ENCODE measurements at places on chromosomes 5 and 9.

DNA sequence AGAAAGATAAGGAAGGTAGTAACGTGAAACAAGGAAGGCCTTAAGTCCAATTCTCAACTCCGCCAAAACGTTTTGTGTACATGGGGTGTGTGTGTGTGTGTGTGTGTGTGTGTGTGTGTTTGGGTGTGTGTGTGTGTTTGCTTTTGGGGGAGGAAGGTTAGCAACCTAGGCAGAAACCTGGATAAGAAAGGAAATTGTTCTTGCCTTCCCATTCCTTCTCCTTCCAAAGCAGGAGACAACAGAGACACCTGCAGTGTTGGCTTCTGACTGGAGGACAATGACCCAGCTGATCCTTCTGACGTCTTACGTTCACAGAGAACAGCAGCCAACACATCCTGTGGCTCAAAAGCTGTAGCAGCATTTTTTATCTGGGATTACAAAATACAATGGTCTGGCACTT is 4.1 kb upstream of the CCNG1 start:
- no peak for DNase-seq
- no peaks in the 10 kb centered on the region for H3K27me3 ChIP-seq
- H3K27ac ChIP-seq: no peak overlapping the region
- peaks cover 7% of the 10 kb centered on the region for H3K4me1 ChIP-seq

- no peak for DNase-seq
- H3K27ac ChIP-seq: no peak overlapping the region
- peaks cover 3% of the 10 kb centered on the region for H3K4me1 ChIP-seq
- peaks cover 25% of the 10 kb centered on the region for H3K36me3 ChIP-seq
- H3K27me3 ChIP-seq: no peaks in the 10 kb centered on the region
Observed at GRCh38 chr5:43386960-43387362, 25.2 kb downstream of the CCL28 start.

GRCh38 chr5:130018641-130019040 is 114.4 kb downstream of the CHSY3 start:
- no peaks in the 10 kb centered on the region for H3K4me1 ChIP-seq
- no peaks in the 10 kb centered on the region for H3K36me3 ChIP-seq
- H3K4me3 ChIP-seq: no peak overlapping the region
- no peak overlapping the region for H3K27ac ChIP-seq
- no peak for DNase-seq
- H3K27me3 ChIP-seq: no peaks in the 10 kb centered on the region

GRCh38 chr9:14731294-14731981 is 8.9 kb upstream of the CER1 start:
- no peaks in the 10 kb centered on the region for H3K4me1 ChIP-seq
- no peak overlapping the region for H3K4me3 ChIP-seq
- no peak overlapping the region for H3K27ac ChIP-seq
- no peak for DNase-seq
- H3K36me3 ChIP-seq: no peaks in the 10 kb centered on the region

DNA sequence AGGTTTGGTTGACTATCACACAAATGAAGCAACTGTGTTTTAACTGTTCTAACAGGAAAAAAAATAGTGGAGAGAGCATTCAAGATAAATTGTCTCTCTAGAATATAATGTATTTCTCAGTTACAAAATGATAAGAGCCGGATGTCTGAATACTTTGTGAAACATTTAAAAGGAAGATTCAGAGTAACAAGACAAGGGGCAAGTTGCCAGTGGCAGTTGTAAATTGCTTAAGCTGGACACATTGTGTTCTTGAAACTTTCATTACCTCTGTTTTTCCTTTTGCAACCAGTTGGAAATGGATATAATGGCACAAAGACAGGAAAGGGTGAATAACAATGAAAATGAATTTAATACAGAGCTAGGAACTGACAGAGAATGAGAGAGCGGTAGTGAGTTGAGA is 15.2 kb upstream of the TBCA start:
- H3K4me1 ChIP-seq: no peaks in the 10 kb centered on the region
- no peak overlapping the region for H3K27ac ChIP-seq
- no peak for DNase-seq
- no peaks in the 10 kb centered on the region for H3K36me3 ChIP-seq
- no peaks in the 10 kb centered on the region for H3K27me3 ChIP-seq
- H3K4me3 ChIP-seq: no peak overlapping the region

DNA sequence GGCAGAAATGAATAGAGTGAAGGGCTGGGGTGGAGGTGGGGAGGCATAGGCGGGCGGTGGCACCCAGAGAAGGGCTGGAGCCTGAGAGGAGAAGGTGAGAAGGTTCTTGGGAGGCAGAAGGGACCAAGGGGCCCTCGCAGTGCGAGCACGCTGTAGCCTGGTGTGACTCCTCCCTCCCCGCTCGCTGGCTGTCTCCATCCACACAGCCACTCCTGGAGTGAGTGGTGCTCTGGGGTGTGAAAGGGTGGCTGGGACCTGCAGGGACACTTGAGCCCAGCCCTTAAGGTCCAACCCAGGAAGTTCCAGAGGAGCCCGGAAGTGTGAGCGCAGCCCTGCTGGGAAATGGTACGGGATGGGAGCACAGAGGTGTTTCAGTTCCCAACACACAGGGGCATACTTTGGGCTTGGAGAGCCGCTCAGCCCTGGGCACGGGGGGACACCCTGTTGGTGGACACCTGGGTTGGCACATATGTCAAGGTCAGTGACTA is 9.3 kb upstream of the SCGB3A1 start:
- H3K4me1 ChIP-seq: no peaks in the 10 kb centered on the region
- DNase-seq: no peak
- H3K27ac ChIP-seq: no peak overlapping the region
- no peak overlapping the region for H3K4me3 ChIP-seq

GRCh38 chr5:64453405-64453804 is 52.4 kb upstream of the RGS7BP start:
- H3K4me3 ChIP-seq: no peak overlapping the region

Data from T-cell (primary cell).